ENCODE measurements at places on chromosomes 12 and 14. TPM values are rescaled to one million over a fixed set of nuclear protein-coding genes. Genes with fewer than 3 reads are reported as not detected.

Gene RAD51AP1
- total RNA-seq, result 2.9 TPM

Gene B4GALNT1
- total RNA-seq, result 2.6 TPM

Gene RASAL1
- total RNA-seq, result 1.3 TPM

Gene LALBA
- total RNA-seq, result not detected

Gene GSG1
- not detected for total RNA-seq

Gene ISM2
- 0.32 TPM for total RNA-seq

Gene SNRPF
- total RNA-seq, result 5.4 TPM
